ENCODE measurements at places on chromosomes 5 and 9. TPM values are rescaled to one million over a fixed set of nuclear protein-coding genes. Genes with fewer than 3 reads are reported as not detected.

TMEM252 gene
- total RNA-seq, result not detected

COL15A1 gene
- total RNA-seq, result 0.49 TPM

PCDHA12 gene
- 2.8 TPM for total RNA-seq

COL5A1 gene
- 37.0 TPM for total RNA-seq

DENND4C gene
- 17.8 TPM for total RNA-seq

IGFBPL1 gene
- 2.5 TPM for total RNA-seq

AGTPBP1 gene
- total RNA-seq, result 8.3 TPM

PDE8B gene
- 2.0 TPM for total RNA-seq

TBC1D9B gene
- total RNA-seq, result 62.9 TPM

PCDHB10 gene
- total RNA-seq, result 0.06 TPM

SURF2 gene
- total RNA-seq, result 47.3 TPM

STING1 gene
- 0.77 TPM for total RNA-seq

CSF1R gene
- total RNA-seq, result 0.35 TPM

ACOT12 gene
- total RNA-seq, result 0.08 TPM

RNF180 gene
- total RNA-seq, result 0.42 TPM

DOK3 gene
- total RNA-seq, result 3.9 TPM

CWC27 gene
- total RNA-seq, result 16.6 TPM

OR1B1 gene
- not detected for total RNA-seq

CD274 gene
- total RNA-seq, result 2.1 TPM

DPYSL3 gene
- 24.6 TPM for total RNA-seq

MTREX gene
- 42.1 TPM for total RNA-seq

CER1 gene
- total RNA-seq, result not detected

SKP2 gene
- total RNA-seq, result 21.9 TPM

BTNL8 gene
- not detected for total RNA-seq

SELENOP gene
- total RNA-seq, result 0.22 TPM

SLC36A1 gene
- total RNA-seq, result 8.8 TPM

GAS1 gene
- 0.06 TPM for total RNA-seq

FAM221B gene
- total RNA-seq, result not detected

CDKN2B-AS1 gene
- total RNA-seq, result not detected

SPATA31C2 gene
- total RNA-seq, result not detected

GFI1B gene
- total RNA-seq, result 0.17 TPM
